Progenitor cell of endocrine pancreas (in vitro differentiated cells): ENCODE measurements at places on chromosomes 3 and 15. TPM values are rescaled to one million over a fixed set of nuclear protein-coding genes. Genes with fewer than 3 reads are reported as not detected.
A peak's percentile ranks its signal among the peaks of the same experiment; 100 is the strongest.

GRCh38 chr15:79562403-79562815, 130.3 kb downstream of the MINAR1 start:
- DNase-seq: no peak

DNA sequence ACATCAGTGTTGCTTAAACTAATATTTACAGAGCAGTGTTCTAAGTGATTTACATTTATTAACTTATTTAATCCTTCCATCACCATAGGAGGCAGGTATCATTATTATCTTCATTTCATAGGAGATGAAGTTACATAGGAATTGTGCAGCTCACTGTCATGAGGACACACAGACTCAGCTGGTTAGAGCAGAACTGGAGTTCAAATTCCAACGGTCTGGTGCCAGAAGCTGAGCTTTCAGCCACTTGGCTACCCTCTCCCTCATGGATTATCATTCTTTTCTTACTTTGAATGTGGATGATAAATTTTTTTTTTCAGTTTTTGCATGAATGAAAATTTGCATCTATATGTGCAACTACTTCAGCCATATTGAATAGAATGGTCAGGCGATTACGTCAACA, 86.0 kb upstream of the LRIG1 start:
- DNase-seq: no peak

- DNase-seq: no peak
Observed at GRCh38 chr3:185363662-185364203, 797 bp downstream of the MAP3K13 start.

GRCh38 chr3:192727032-192727847, at the start of gene FGF12:
TSS of gene FGF12 (minus strand) at chr3:192727541.
- peak; percentile 86 for DNase-seq

DNA sequence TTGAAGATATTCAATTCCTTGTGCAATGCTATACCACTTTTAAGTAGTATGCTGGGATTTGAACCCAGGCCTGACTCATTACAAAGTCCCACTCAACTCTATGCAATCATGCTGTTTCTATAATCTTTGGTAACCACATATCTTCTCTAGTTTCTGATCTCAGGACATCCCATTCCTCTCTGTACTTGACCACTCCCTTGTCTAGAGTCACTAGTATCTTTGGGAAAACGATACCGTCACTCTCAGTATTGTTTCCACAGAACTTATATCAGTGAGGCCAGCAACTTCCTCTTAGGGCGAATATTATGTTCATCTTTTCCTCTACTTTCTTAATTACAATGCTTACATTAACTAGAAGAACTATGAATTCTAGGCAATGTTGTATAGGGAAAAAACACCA, 137.3 kb upstream of the TSPAN3 start:
- no peak for DNase-seq

DNA sequence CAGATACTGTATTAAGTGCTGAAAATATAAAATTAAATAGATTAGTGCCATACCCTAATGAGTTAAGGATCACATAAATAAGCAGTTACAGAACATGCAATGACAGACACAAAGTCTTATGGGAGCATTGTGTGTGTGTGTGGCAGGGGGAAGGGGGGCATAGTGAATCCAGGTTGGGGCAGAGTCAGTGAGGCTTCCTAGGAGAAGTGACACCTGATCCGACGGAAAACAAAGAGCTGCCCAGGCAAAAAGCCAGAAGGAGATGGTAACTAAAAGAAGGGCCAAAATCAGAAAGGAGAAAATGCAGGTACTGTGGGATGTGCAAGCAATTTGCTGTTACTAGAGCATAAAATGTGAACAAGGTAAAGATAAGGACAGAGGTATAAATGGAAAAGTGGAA, 80.1 kb upstream of the CHRM5 start:
- no peak for DNase-seq

DNA sequence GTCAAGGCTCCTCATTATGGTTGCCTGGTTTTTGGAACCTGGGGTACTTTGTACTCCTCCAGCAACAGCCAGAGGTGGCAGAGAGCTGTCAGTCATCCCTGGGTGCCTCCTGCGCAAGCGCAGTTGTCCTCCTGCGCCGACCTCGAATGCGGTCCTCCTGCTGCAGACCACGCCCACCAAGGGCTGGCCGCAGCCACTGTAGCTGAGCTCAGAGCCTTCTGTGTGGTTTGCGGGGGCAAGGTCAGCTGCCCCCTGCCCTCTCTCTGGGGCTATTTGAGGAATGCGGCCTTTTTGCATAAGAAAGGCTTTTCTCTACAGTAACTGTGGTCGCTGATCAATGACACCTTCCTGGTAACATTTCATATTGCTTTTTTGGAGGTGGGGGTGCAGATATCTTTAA, 131.3 kb upstream of the SNRPN start:
- DNase-seq: peak; percentile 54

- DNase-seq: no peak
Observed at GRCh38 chr3:185744997-185745843, 79.6 kb downstream of the IGF2BP2 start.

DNA sequence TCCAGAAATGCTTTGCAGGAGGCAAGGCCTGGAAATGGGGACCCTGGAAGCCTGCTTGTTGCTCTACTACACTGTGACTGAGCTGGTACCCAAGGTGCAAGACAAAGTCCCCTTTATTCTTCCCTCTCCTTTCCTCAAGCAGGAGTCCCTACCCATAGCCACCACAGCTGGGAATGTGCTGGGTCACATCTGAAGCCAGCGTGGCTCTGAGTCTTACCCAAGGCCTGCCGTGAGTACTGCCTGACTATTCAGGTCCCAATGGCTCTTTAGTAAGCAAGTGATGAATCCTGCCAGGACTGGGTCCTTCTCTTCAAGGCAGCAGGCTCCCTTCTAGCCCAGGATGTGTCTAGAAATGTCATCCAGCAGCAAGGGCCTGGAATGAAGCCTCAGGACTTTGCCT, 9.6 kb upstream of the RAD51 start:
- no peak for DNase-seq

GRCh38 chr3:100271522-100271921, 10.7 kb downstream of the TBC1D23 start:
- DNase-seq: no peak

DNA sequence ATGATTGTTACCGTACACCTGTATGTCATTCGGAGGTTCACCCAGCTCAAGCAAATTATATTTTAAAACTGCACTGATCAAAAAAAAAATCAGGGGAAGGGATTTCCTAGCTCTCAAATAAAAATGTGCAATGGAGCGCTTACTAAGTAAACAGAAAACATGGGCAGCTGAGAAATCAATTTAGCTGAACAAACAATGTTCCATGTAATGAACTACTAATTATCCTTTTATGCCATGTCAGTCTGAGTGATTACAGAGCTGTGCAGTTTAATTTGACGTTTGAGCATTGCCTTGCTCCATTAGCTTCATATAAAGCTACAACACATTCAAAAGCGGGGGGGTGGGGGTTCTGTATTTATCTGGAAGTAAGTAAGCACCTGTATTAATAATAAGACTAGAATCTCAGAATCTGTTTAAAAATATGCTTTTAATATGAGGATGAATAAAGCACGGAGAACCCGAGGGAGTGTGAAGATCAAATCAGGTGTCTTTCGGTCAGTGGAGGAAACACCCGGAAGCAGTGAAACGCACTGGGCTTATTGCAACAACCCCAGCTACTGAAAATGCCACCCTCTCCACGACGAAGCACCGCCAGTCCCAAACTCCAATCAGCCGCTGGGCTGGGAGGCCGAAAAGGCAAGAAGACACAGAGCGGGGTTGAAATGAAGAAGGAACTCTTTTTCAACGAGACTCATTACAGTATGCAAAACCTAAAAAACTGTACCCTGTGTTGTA, 196.5 kb upstream of the ATP11B start:
- no peak for DNase-seq

- DNase-seq: no peak
Observed at GRCh38 chr15:78761020-78761419, 50.2 kb downstream of the ADAMTS7 start.

DNA sequence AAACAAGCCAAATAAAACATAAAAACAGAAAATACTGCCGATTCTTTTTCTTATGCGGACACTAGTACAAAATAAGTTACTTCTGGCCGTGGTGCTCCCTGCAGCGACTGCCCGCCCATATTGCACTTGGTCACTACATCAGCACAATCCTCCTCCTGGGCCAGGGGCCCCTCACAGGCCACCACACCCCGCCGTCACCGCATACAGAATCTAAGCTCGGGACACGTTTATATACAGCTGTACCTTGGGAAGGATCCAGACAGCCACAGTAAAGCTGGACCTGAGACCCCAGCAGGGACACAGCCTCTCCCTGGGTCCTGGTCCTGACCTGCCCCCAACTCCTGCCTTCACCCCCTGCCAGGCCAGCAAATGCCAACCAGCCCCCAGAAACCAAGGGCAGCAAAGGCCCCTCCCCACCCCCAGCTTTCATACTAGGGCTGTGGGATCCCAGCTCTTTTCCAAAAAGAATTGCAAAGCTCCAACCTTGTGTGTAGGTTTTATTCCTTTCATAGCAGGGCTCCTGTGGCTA, 12.9 kb upstream of the DNAJB8 start:
- no peak for DNase-seq

DNA sequence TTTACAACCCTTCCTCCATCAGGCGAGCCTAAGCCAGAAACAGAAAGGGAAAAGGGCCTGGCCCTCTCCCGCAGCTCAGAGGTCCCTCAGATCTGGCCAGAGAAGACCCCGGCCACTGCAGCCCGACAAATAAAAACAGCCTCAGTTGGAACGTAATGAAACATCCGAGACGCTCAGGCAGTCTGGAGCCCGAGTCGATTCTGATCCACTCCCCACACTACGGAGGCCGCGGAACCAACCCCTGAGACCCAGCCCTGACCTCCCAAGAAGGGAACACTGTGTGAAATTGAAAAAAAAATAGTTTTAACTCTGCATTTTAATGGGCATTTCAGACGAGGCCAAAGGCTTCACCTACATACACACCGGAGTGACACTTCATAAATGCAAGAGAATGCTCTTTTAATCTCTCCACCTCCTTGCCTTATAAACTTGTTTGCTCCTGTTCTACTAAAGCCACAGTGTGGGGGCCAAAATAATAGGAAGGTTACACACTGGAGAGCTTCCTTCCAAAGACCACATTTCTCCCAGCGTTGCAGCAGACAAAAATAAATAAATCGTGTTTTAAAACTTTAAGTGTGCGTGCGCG, 3.7 kb downstream of the MEIS2 start:
- no peak for DNase-seq

DNA sequence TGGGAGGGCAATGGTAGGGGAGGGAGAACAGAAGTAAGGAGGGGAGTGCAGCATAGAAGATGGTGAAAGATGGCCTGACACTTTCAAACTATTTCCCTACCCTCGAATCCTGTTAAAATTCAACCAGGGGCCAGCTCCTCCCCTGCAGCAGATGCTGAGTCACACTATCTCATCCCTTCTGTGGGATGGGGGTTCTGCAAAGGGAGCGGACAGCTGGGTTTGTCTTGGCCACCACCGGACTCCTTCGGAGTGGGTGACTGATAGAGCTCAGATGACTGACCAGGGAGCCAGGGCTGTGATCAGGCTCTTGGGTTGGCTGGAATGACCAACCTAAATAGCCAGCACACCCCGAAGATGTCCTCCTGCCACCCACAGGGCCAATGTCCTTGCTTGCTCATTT, 33.6 kb upstream of the TMCC1 start:
- DNase-seq: no peak

TRPM1 gene
- total RNA-seq: not detected in 2 replicates

ATP13A4 gene
- 6.8 and 8.1 TPM in 2 replicates for total RNA-seq

TUSC7 gene
- not detected in 2 replicates for total RNA-seq

DNA sequence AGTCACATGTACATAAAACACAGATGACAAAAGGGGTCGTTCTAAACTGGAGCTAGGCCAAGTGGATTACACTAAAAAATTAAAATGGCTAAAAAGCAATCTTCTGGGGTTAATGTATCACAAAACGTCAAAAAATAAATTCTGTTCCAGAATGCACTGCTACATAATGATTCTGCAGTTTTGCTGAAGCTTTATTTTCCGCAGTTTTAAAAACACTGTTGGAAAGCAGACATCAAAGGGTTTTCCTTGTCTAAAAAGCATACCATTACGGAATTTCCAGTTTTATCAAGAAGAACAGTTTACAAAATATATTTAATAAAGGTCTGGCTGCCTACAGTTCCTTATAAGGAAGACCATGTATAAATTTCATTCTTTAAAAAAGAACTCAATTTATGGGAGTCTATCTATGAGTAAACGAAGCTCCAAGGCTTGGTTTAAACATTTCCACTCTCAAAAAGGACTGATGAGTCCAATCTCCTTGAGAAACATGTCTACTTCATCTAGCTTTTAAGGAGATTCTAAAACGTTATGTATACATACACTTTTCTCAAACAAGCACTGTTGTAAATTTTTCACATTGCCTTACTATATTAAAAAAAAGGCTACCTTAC, 1.3 kb downstream of the DMXL2 start:
- DNase-seq: no peak

DNA sequence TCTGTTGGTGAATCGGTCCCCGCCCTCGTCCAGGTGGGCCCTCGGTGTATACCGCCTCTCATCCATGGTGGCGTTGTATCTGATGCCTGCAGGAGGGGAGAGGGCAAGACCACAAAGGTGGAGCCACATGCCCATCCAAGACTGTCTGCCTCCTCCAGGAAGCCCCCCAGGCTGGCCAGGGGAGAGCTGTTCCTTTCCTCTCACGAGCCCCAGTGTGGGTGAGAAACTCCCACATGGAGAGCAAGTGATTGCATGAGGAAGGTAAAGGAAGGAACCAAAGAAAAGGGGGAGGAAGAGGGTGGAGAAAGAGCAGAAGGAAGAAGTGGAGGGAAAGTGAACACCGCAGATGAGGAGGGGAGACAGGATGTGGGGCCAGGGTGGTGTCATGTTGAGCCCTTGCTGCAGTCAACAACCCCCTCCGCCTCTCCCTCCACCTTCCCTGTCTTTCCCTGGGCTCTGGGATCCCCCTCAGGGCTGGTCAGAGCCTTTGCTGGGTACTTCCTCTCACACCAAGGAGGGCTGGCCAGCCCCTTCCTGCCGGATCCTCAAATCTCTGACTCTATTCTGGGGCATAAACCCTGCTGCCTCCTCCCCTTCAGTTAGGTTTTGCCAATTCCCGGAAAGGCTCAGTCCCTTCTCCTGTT, 49.3 kb downstream of the FEM1B start:
- no peak for DNase-seq

- DNase-seq: no peak
Observed at GRCh38 chr3:134857356-134857755, 62.3 kb downstream of the EPHB1 start.
